ENCODE measurements at places on chromosomes 6 and 20.

DNA sequence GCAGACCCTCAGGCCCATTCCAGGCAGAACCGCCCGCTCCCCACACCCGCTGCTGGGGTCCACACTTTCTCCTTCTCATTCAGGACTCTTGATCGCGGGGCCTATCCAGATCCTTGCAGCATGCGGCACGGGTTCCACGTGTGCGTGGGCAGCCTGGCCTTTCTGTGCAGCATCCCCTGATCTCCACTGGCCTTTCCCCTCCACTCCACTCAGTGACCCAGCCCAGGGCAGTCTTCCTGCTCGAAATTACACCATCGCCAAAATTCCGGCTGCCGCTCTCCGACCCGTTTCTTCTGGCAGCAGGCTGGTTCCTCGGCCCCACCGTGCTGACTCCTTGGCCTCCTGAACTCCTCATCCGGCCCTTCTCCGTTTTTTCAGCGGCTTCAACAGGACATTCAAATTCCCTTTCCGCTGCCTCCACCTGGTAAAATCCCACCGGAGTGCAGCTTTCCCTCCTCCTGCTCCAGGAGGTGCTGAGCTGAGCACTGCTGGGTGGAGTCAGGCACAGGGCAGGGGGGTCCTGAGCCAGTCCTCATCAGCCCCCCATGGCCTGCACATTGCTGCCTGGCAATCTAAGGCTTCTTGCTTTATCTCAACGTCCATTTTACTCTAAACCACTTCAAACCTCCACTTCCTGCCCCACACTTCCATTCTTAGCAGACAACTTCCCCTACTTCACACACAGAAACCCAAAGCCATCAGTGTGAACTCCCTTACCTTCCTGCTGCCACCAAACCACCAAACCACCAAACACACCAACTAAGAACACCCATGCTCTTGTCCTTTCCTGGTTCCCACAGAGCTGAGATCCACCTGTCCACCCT is 9.0 kb downstream of the SFT2D1 start:
- peak; percentile 4 for DNase-seq

- DNase-seq = peak; percentile 4
Observed at GRCh38 chr6:110039981-110040383, 61.9 kb downstream of the GPR6 start.

GRCh38 chr6:135664527-135664926 is 167.0 kb upstream of the AHI1 start:
- no peak for DNase-seq

DNA sequence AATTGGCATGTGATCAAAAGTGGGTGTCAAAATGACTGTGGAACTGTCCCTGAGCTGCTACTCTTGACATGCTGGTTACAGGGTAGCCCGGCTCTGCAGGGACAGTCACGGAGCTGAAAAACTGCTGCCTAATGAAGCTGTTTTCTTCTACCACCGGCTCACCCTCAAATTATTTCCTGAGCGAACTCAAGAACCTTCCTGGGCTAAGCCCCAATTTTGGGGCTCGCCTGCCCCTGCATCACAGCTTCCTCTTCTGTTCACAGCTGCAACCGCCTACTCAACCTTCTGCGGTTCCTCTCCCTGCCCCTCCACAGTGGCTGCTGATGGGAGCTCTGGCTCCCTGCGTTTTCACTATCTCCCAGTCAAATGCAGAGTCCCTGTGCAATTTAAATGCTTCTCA is 110.8 kb upstream of the MLN start:
- DNase-seq = peak; percentile 24

DNA sequence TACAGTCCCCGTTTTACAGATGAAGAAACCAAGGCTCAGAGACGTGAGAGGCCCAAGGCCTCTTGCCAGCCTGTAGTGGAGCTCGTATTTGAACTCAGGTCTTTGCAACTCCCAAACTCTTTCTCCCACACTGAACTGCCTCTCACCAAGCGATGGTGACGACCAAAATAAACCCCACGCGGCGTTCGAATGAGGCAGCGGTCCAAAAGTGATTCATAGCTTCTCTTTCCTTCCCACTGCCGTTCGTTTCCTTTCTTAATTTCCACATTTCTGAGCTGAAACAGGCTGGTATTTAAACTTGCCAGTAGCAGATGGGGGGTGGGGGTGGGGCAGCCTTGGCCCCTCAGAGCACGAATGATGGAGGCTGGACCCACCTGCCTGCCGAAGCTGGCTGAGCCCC is 252.9 kb upstream of the KCNG1 start:
- no peak for DNase-seq

DNA sequence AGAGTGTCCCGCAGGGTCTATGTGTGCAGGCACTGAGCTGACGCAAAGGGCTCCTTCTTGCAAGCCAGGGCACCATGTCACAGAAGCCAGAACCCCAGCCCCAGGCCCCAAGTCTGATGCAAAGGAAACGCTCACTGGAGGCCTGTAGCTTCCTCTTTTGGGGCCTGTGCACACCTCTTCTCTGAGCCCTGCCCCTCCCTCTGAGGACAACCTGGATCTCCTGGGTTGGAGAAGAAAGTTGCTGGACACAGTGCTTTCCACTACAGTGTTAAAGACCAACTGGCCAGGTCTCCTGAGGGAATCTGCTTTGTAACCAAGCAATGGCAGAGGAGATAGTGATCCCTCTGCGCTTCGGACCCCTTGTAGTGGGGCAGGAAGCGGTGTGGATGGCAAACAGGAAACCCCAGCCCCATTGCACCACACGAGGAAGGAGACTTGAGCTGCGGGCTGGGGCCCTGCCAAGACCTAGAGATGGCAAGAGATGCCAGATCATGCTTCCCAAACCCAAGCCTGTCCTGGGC is 90.0 kb downstream of the PRND start:
- peak; percentile 55 for DNase-seq

DNA sequence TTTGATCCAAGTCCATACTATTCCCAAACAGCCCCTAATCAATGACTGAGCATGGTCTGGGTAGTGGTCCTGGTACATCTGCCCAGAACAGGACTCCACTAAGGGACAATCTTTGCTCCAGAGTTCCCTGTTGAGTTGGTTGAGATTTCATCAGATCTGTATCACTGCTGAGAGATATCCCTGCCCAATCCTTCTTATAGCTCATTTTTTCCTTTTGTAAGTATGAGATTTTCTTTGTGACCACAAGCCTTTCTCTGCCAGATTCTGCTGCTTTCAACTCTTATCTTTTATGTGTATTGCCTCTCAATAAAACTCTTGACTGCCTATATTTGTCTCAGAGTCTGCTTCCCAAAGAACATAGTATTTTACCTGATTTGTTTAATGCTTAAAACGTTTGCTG is 46.2 kb upstream of the LAMA2 start:
- no peak for DNase-seq

- DNase-seq = no peak
Observed at GRCh38 chr20:51966296-51966971, 164.1 kb upstream of the SALL4 start.

DNA sequence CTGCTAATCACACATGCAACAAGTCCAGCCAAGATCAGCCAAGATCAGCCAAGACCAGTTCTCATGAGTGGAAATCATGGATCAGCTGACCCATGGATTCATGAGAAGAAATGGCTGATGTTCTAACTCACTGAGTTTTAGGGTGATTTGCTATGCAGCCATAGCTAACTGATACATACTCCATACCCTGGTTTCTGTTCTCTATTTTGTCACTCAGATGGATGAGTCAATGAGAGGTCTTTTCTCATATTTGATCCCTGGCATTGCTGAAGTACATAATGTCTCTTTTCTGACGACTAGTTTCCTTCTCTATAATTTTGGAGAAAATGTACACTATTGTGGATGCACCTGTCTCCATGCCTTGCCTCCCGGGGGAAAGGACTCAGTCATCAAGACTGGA is 118.4 kb upstream of the LY86 start:
- no peak for DNase-seq

GRCh38 chr6:90044833-90045381 is 150.6 kb downstream of the GJA10 start:
- no peak for DNase-seq

GRCh38 chr6:139418481-139419132 is 44.2 kb upstream of the CITED2 start:
- DNase-seq = no peak

- no peak for DNase-seq
Observed at GRCh38 chr6:169807699-169808607, 56.5 kb downstream of the ERMARD start.

DNA sequence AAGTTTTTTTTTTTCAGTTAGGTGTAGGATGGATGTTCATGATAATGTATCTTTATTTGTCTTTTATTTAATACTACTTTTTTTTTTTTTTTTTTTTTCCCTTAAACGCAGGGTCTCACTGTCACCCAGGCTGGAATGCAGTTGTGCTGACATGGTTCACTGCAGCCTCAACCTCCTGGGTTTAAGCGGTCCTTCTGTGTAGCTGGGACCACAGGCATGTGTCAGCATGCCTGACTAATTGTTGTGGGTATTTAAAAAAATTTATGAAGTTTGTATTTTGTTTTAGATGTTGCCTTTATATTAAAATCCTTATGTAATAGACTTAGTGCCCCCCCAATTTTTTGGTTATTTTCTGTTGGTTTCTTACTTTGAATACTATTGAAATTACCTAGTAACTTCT is 42.6 kb downstream of the NCOA3 start:
- no peak for DNase-seq

DNA sequence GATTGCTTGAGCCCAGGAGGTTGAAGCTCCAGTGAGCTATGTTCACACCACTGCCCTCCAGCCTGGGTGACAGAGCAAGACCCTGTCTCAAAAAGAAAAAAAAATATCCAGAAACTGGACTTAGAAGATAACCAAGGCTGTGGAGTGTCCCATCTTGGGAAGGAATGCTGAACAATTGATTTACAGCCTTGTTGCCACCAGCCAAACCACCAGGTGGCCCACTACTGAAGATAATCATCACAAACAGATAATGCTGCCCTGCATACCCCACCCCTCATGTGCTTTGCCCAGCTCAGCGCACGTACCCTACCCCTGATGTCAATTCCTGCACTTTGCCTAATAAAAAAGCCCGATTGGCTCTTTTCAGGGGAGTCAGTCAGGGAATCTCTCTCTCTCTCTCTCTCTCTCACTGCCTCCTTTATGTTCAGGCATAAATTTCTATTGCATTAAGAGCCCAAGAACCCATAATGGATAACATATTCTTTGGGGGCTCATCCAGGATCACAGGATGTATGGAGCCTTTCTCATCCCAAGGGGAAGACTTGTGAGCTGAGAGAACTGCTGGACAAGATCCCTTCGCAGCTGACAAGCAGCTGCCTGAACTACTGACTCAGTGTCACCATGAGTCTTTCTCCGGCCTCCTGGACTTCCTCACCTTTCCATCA is 166.4 kb downstream of the CD24 start:
- DNase-seq = no peak

- DNase-seq = no peak
Observed at GRCh38 chr6:107314531-107314939, 144.8 kb downstream of the PDSS2 start.

- no peak for DNase-seq
Observed at GRCh38 chr20:47355489-47356219, 845 bp downstream of the ZMYND8 start.
